ENCODE measurements at places on chromosomes 13 and 19. TPM values are rescaled to one million over a fixed set of nuclear protein-coding genes. Genes with fewer than 3 reads are reported as not detected.

The UCHL3 gene
- total RNA-seq: 22.9 TPM

The KCNC3 gene
- 3.8 TPM for total RNA-seq

The SLC7A10 gene
- total RNA-seq: not detected

DNA sequence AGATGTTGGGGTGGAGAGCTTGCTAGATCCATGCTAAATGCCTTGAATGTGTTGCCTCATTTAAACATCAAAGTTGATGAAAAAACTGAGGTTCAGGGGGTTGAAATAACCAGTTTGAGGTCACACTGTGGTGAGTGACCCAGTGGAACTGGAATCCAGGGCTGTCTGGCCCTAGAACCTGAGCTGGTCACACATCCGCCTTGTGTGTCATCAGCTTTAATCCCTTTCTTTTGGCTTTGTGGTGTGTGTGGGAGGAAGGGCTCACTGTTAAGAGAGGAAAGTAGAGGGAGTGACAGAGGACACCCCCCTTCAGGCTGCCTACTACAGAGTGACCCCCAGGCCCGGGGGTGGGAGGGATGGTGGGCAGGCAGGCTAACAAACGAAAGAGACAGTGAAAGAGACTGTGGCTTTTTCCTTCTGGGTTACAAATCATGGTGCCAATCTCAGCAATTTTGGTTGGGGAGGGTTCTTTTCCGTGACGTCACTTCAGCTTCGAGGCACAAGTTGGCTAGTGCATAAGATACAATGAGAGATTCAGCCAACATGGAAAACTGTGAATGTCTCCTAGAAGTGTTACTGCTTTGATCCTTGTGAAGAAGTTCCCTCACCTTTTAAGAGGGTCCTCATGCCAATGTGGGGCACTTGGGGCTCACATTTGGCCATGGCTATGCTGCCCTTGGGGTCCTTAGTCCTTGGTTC lies 164.9 kb downstream of the DLEU7 start:
- DNase-seq: no peak

- no peak for DNase-seq
These were observed 710.9 kb upstream of the SPRY2 start for GRCh38 chr13:81051873-81052272.

Measured in cardiac septum (tissue), 1 donor.